ENCODE measurements at places on chromosomes 16 and 17. TPM values are rescaled to one million over a fixed set of nuclear protein-coding genes. Genes with fewer than 3 reads are reported as not detected.

Gene KRT12
- polyA plus RNA-seq, result 0.61 TPM

Gene C16orf89
- polyA plus RNA-seq, result 90.5 TPM

Gene CDH13
- polyA plus RNA-seq, result 0.12 TPM

Gene RNF43
- 2.0 TPM for polyA plus RNA-seq

Gene CACNG4
- polyA plus RNA-seq, result 0.33 TPM

Gene TP53TG3C
- not detected for polyA plus RNA-seq

Gene PDILT
- polyA plus RNA-seq, result 110 TPM

Gene CORO6
- 17.5 TPM for polyA plus RNA-seq

Gene TSPAN10
- 1.1 TPM for polyA plus RNA-seq

Gene ATP6V0A1
- 24.5 TPM for polyA plus RNA-seq

Gene TOX3
- 6.4 TPM for polyA plus RNA-seq

Gene GINS3
- 4.5 TPM for polyA plus RNA-seq
